ENCODE measurements at places on chromosomes 3 and 15. TPM values are rescaled to one million over a fixed set of nuclear protein-coding genes. Genes with fewer than 3 reads are reported as not detected.

- no peak for DNase-seq
Measured at GRCh38 chr3:64264501-64265109, 39.3 kb upstream of the PRICKLE2 start.

- DNase-seq, result peak; percentile 37
Measured at GRCh38 chr3:13219902-13220296, 146.7 kb upstream of the IQSEC1 start.

COMMD2 gene
- 38.4 TPM for total RNA-seq

SLC12A1 gene
- not detected for total RNA-seq

VEPH1 gene
- total RNA-seq, result 23.2 TPM

GRCh38 chr3:191123946-191124345 is 75.1 kb upstream of the OSTN start:
- DNase-seq, result peak; percentile 29

DNA sequence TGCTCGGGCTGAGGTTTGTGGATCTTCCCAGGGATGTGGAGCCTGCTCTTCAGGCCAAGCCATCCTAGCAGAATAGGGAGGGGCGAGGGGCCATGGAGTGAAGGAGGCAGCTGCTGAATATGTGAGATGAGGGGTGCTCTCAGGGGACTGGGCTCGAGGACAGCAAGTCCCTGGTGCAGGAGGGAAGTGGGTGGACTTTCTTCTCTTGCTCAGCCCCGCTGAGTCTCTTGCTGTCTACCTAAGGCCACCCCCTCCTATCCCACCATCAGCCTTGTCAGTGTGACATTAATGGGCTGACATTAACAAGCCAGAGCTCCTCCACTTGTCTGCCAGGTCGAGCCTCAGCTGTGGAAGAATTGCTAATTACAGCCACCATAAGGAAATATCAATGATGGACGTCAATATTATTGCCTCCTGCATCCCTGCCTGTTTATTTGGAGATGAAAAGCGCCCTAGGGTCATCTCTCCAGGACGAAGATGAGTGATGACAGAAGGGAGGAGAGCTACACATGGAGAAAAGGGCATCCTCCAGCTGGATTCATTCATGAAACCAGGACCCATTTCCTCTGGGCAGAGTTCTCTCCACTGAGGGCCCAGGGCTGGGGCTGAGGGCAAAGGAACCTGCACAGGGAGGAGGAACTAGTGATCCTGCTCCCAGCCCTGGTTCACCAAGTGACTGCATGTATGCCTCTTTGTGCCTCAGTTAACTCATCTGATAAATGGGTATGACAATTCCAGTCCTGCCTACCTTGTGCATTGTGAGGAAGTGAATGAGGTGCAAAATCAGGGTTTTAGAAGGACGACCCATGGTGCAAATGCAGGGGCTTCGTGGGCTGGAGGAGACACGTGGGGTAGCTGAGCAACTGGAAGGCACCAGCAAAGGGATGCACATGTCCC is 34.9 kb upstream of the LINGO1 start:
- DNase-seq, result peak; percentile 44

CPNE9 gene
- total RNA-seq, result not detected

- DNase-seq, result no peak
Measured at GRCh38 chr3:161644891-161645635, 148.5 kb downstream of the OTOL1 start.

SLC26A6 gene
- 30.8 TPM for total RNA-seq

- DNase-seq, result no peak
Measured at GRCh38 chr15:48292458-48292857, 38.8 kb upstream of the DUT start.

GRCh38 chr15:65512807-65513416 is 4.6 kb downstream of the DPP8 start:
- peak; percentile 25 for DNase-seq

BCHE gene
- total RNA-seq, result not detected

- no peak for DNase-seq
Measured at GRCh38 chr3:164278550-164278949, 799.7 kb downstream of the SI start.

CHAC1 gene
- 30.0 TPM for total RNA-seq

DNA sequence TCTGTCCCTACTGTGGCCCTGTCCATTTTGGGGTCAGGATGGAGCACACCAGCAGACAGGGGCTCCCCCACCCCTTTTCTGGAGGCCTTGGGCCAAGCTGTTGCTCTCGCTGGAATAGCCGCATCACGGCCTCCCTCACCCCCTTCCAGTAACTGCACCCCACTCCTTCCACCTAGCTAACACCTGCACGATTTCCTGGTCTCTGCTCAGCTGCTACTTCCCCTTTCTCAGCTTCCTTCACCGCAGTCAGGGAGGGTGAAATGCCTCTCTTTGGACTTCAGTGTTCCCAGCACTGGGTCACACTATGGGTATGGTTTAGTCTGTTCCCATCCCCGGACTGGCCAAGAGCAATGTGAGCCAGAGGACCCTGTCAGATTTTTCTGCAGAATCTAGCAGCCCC is 400.2 kb downstream of the MCTP2 start:
- no peak for DNase-seq

LRRC31 gene
- not detected for total RNA-seq

GOLGA8O gene
- total RNA-seq, result 1.1 TPM

SAXO2 gene
- 6.2 TPM for total RNA-seq

DNA sequence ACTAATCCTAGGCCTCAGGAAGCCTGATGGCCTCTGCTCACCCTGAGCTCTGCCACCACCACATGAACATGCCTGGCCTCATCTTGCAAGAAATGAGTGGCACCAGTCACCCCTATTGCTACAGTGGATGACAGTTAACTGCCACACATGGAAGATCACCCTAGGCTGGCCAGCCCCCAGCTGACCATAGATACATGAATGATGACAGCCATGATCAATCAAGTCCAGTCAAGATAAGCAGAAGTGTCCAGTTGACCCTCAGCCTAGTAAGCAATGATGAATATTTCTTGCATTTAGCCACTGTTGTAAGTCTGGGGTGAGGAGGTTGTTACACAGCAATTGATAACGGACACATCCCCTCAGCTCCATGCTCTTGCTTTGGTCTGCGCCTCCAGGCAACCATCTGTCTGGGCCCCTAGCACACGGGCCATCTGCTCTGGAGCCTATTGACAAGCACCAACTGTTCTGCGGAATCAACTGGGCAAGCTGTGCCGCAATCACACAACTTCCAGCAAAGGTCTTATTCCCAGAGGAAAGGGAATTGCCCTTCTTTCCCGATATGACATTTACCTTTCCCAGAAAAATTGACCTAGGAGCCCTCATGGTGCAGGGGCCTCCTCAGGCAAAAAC is 2.2 kb upstream of the LYZL4 start:
- no peak for DNase-seq

- DNase-seq, result no peak
Measured at GRCh38 chr3:185089343-185089742, 63.5 kb downstream of the C3orf70 start.

DNA sequence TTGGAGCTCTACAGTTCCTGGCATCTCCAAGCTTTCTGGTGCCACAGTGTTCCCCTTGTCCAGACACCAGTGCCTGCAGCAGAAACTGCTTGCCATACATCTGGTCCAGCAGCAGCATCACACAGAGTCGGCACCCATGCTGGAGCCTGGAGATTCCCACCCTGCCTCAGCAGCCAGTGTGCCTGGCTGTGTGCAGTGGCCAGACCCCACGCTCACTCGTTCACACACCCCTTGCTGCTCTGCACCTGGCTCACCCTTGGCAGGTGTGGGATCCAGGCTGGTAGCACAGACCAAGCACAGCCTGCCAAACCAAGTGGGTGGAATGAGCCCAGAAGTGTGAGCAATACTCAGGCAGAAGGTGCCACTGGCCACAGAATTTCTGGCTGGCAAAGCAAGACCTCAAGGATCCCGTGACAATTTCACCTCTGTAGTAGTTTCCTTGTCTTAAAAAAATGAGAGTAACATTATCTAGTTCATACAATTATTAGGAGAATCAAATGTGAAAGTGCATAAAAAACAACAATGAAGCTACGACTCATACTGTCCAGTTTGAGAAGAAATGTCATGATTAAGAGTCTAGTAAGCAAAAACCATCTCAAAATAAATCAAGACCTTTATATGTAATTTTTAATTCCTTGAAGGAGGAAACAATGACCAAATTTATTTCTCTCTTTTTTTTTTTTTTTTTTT is 22.9 kb upstream of the ZBED2 start:
- no peak for DNase-seq

DNA sequence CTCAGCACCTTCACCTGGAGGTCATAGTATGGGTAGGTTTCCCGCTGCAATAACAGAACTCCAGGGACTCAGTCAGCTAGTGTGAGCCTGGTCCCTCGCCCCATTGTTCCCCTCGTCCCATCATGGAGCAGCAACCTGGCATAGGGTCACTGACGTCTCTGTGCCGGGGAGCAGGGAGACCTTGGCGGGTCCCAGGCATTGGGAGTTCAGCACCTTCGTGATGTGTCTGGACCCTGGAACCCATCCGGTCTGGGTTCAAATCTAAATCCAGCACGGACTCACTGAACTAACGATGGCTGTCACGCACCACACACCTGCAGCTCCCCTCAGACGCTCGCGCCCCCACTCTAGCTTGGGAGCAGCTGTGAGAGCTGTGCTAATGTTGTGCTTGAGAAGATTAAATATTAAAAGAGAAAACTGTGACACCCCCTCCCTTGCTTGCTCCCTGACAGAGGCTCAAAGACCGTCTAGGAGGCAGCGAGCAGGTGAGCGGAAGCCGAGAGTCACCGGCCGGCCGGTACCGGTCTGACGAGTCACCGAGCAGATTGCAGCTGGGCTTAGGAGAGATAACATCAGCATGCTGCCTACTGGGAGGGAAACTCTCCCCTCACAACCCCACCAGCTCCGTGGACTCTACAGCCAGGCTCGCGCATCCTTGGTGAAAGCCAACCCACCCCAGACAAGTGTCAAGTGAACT is 742 bp downstream of the PLA2G4F start:
- DNase-seq, result peak; percentile 87

DNA sequence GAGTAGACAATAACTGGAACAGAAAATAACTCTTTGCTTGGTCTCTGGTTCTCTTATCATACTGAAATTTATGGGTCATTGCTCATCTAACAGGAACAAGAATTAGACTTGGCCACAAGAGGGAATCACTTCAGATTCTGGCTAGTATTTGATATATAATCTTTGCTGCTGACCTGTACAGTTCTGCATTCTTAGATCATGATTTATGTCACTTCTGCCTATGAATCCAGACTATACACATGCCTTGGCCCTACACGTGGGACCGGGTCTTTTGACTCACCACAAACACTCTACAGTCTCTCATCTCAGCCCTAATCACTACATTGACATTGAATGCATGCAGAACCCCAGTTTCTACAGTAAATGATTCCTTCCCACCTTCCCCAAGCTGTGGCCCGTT is 162.5 kb upstream of the SOX2 start:
- DNase-seq, result no peak

- DNase-seq, result no peak
Measured at GRCh38 chr15:91357486-91357885, 257.4 kb downstream of the SV2B start.

DNA sequence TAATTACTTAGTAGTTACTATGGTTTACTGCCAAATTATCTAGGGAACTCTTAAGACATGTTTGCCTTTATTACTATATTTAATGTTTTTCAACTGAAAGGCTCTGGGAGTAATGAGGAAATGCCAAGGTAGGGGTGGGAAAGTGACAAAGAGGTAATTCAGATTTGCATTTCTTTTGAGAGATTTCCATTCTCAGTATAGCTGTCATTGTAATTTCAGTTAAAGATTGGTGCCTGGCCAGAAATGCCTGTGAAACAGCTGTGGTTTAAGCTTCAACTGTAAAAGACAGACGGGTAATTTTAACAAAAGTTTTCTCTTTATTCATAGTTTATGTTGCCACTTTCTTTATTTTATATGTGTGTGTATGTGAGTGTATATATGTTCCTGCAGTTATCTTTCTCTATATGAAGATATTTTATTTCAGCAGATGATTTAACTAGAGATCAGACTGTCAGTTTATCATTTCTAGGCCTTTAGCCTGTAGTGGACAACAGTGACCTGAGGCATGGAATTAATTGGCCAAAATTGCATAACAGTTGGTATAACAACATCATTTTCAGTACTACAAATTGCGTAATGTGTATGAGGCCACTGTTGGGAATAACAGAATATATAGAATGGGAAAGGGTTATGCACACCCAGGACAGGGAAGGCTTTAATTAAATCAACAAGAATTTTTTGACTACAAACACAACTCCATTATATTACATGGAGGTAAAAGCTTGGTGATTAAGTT is 119.0 kb downstream of the BBX start:
- peak; percentile 3 for DNase-seq

CMTM6 gene
- total RNA-seq, result 102 TPM

B3GALNT1 gene
- total RNA-seq, result 29.2 TPM

DNA sequence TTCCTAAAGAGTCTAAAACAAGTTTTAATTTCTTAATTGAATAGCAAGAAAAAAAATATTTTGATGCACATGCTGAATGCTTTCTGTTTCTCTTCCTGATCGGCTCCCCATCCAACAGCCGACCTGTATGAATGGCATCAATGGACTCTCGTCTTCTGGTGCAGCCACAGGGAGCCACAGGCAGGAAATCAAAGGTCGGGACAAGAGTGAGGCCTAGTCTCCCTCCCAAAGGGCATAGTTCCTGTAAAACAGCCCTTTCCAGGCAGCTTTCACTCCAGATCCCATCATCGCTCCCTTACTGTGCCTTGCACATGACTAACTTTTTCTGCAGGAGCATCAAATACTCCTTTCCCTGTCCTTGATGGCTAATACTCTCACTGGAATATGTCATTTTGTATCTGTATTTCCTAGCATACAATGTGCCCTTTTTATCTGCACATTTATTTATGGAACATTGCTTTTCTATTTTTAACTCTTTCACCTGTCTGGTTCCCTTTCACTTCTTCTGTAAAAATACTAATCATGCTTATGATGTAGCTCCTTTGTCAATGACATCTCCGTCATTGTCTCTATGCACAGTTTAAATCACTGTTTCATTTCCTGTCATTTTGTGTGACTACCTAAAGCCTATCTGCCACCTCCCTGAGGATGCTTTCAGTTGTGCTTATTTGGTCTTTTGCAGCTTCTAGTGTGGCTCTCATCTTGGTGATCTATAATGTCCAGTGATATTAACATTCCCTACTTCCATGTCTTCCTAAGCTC is 326.2 kb downstream of the CTNNB1 start:
- DNase-seq, result no peak

- DNase-seq, result no peak
Measured at GRCh38 chr15:99707473-99708270, 25.6 kb downstream of the LYSMD4 start.

- no peak for DNase-seq
Measured at GRCh38 chr3:14175383-14176037, 2.9 kb downstream of the XPC start.

- DNase-seq, result no peak
Measured at GRCh38 chr3:105254154-105254553, 112.6 kb upstream of the ALCAM start.

NR1I2 gene
- not detected for total RNA-seq

DNA sequence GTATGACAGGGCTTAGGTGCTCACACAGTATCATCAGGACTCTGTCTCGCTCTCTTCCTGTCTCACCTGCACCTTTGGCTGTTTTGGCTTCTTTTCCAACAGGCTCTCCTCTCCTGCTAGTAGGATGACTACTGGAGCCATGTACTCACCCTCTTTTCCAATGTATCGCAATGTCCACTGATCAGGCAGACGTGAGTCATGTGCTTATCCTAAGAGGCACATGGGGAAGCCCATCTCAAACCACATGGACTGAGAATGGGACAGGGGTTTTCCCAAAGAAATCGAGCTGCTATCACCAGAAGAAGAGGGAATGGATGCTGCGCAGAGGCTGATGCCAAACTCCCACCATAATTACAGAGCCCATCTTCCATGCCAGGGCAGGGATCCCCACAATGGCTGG is 180.6 kb downstream of the IL5RA start:
- no peak for DNase-seq

Measured in osteoblast (primary cell).